ENCODE measurements at places on chromosomes 13 and 19. TPM values are rescaled to one million over a fixed set of nuclear protein-coding genes. Genes with fewer than 3 reads are reported as not detected.

WDR87 gene
- total RNA-seq = not detected

DNA sequence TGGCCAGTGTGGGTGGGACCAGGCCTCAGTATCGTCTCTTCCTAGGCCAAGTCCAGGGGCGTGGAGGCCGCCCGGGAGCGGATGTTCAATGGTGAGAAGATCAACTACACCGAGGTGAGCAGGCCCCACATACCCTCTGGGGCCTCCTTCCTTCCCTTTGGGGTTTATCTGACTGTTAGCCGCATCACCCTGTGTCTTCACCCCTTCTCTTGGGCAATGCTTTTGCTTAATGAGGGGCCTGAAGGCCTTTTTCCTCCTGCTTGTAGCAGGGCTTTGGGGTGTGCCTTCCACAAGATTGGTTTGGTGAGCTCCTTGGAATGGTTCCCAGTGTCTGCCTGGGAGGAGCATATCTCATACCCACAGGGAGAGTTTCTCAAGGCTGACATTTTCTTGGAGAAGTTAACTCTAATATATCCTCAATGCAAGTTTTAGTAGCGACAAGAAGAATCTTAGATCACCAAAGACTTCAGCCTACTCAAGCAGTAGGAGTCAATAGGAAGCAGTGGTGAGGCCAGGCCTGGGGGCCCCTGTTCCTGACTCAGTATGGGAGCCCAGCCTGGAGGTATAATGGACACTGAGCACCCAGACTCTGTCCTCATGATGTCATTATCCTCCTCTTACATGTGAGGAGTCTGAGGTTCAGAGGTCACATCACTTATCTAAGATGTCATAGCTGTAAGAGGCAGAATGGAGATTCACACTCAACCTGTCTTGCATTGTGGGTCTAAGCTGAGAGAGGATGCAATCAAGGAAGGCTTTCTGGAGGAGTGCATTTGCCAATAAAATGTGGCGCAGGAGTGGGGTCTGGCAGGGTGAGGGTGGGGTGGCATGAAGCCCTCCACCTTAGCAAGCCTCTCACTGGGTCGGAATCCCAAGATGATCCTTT is 2.0 kb downstream of the GPI start:
- DNase-seq = no peak

- no peak for DNase-seq
Measured at GRCh38 chr19:1832046-1832663, 16.1 kb downstream of the REXO1 start.

- DNase-seq = no peak
Measured at GRCh38 chr19:18122424-18122823, 24.8 kb downstream of the MAST3 start.

- DNase-seq = no peak
Measured at GRCh38 chr19:30449078-30449590, 77.0 kb downstream of the ZNF536 start.

GRCh38 chr13:105634059-105634458 is 901.4 kb downstream of the EFNB2 start:
- no peak for DNase-seq

DNA sequence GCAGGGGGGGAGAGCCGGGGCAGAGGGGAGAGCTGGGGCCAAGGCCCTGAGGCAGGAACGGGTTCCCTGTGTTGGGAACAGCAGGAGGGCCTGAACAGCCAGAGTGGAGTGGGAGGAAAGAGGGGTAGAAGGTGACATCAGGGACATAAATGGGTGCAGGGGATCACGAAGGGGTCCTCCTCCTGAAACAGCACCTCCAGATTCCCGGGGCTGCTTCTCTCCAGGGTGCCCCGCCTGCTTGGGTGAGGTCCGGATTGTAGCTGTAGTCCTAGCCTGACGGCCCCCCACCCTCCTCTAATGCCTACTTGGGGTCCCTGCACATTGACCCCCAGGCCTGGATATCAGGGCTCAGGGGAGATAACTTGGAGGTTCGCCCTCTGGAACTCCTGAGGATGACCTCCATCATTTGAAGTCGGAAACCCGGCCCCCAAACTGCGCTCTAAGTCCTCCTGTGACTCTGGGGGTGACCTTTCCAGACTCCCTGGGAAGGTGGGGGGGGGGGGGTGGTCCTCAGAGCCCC is 473 bp upstream of the SCN1B start:
- DNase-seq = no peak

- DNase-seq = no peak
Measured at GRCh38 chr13:53507741-53508140, 479.1 kb downstream of the OLFM4 start.

- DNase-seq = no peak
Measured at GRCh38 chr13:100130092-100130491, 41.2 kb downstream of the PCCA start.

DNA sequence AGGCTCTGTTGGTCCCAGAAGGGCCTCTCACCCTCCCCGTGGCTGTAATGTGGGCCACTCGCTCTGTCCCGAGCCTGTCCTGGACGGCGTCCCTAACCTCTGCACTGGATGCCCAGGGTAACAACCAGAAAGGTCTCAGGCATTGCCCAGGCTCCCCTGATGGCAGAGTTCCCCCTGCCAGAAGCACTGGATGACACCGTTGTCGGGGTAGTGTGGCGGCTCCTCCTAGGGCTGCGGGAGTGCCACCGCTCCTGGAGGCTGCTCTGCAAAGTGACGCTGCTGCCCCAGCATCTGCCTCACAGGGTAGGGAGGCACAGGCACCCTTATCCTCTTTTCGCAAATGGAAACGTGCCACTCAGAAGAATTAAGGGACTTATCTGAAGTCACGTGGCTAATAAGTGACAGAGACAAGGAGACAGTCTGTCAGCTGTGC is 32.0 kb downstream of the MPHOSPH8 start:
- DNase-seq = no peak

DNA sequence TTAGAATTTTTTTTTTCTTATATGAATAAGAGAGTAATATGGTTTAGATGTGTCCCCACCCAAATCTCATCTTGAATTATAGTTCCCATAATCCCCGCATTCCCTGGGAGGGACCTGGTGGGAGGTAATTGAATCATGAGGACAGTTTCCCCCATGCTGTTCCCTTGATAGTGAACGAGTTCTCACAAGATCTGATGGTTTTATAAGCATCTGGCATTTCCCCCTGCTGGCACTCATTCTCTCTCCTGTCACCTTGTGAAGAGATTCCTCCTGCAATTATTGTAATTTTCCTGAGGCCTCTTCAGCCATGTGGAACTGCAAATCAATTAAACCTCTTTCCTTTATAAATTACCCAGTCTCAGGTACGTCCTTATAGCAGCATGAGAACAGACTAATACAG is 205.7 kb downstream of the MYO16 start:
- no peak for DNase-seq

DNA sequence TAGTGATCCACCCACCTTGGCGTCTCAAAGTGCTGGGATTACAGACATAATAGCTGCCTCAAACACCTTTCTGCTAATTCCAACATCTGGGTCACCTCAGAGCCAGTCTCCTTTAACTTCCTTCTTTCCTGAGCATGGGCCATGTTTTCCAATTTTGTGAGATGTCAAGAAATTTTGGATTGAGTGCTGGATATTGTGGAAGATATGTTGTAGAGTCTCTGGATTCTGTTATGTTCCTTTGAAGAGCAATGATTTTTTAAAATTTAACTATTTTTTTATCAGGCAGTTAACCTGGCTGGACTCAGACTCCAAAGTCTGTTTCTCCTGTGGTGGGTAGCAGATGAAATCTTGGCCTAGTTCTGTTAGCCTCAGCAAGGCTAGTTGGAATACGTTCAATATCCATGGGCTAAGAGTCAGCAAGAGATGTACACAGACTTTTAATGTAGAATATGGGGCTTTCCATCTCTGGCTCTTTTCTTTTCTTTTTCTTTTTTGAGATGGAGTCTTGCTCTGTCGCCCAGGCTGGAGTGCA is 22.0 kb downstream of the CERS4 start:
- no peak for DNase-seq

- no peak for DNase-seq
Measured at GRCh38 chr13:71758828-71759227, 108.2 kb downstream of the DACH1 start.
